ENCODE measurements at places on chromosomes 1 and 21. TPM values are rescaled to one million over a fixed set of nuclear protein-coding genes. Genes with fewer than 3 reads are reported as not detected.

DNA sequence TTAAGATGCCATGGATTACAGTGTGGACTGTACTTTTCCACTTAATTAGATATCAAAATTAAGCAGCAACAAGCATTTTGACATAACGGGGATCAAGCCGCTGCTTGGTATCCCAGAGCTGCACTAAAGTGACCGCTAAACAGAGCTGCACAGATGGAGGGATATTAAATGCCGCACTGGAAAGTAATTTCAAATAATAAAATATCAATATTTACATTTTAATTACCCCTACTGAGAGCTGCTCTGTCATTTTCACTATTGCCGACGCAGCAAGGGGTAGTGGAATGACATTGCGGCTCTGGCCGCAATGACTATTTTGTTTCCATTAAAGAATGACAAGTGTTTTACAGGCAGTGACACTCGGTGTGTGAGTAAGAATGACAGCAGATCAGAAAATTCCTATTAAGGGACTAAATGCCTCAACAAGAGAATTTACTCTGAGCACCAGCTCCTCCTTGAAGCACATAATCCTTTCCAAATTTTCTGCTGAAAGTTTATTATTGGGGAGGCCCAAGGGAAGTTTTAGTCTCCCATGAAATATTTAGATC, 109.1 kb upstream of the USH2A start:
- no peak for DNase-seq

GRCh38 chr1:226945858-226946245, 5.8 kb downstream of the COQ8A start:
- DNase-seq, result no peak

Gene CALML6
- polyA plus RNA-seq, result not detected

- DNase-seq, result no peak
Observed at GRCh38 chr1:2151252-2151651, 43.3 kb downstream of the FAAP20 start.

DNA sequence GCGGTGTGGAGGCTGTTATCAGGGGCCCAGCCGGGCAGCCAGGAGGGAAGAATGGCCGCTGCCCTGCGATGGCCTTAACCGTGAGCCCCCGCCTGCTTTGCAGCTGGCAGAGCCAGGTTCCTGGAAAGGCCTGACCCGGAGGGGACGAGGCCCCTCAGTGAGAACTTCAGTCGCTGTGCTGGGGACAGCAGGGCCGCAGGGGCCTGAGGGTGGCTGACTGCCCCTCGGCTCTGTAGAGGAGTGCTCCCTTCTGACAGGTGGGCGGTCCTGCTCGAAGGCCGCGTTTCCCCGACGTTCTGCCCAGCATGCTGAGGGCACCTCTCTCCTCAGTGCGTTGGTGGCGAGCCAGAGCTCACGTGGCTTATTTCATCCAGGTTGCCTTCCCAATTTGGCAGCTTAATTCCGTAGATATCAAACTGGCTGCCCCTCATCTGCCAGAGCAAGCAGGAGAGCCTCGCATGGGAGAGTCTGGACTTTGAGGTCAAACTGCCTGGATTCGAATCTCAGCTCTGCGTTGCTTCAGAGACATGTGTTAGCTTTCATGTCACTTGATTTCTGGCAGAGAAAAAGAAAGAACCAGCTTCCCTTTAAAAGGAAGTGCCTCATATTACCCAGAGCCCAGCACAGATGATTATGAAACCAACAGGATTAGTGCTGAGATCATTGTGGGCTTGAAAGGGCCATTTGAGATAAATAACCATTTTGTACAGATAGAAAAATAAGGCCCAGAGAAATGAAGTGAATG, 239.8 kb downstream of the SDCCAG8 start:
- DNase-seq, result no peak

Gene BARHL2
- polyA plus RNA-seq, result not detected

GRCh38 chr1:223887747-223888418, 42.1 kb upstream of the TP53BP2 start:
- peak; percentile 85 for DNase-seq

Gene AVPR1B
- not detected for polyA plus RNA-seq

DNA sequence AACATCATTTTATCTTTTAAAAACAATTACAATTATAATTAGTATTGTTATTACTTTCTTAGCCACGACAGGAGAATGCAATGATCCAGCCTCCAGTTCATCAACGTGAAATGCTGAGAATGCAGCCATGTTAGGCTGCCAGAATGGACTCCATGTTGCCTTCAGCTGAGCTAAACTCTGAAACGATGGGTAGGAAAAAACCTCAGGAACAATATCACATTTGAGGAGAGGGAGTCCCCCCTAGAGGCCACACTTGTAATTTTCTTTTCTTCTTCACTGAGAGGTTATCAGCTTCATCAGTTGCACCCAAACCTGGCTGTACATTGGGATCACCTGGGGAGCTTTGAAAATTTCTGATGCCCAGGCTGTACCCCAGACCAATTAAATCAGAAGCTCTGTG, 34.6 kb upstream of the DNAH14 start:
- DNase-seq, result no peak

DNA sequence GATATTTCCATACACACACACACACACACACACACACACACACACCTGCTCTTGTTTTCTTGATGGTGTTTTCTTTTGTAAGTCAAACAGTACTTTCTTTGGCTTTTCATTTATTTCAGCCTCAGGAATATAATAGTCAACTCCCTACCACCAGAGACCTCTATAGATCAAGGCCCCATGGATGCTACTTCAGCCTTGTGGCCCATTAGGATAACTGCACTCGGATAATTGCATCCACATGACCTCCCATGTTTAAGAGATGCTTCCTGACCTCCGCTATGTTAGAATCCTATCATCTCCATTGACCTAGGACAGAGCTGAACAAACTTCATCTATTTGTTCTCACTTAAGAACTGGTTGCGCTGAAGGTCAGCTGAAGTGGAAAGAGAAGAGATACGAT, 1094.0 kb upstream of the B3GALT2 start:
- DNase-seq, result no peak

Gene NMNAT2
- polyA plus RNA-seq, result 6.1 TPM

GRCh38 chr1:30410153-30410851, 313.1 kb downstream of the MATN1 start:
- DNase-seq, result no peak

Gene FCRL2
- 0.15 TPM for polyA plus RNA-seq

Gene OR2G6
- not detected for polyA plus RNA-seq

- no peak for DNase-seq
Observed at GRCh38 chr1:239282411-239282810, 104.0 kb upstream of the CHRM3 start.

Gene PPFIA4
- 2.6 TPM for polyA plus RNA-seq

Gene ARHGAP30
- 3.7 TPM for polyA plus RNA-seq

- peak; percentile 27 for DNase-seq
Observed at GRCh38 chr1:172727956-172728603, 69.2 kb downstream of the FASLG start.

DNA sequence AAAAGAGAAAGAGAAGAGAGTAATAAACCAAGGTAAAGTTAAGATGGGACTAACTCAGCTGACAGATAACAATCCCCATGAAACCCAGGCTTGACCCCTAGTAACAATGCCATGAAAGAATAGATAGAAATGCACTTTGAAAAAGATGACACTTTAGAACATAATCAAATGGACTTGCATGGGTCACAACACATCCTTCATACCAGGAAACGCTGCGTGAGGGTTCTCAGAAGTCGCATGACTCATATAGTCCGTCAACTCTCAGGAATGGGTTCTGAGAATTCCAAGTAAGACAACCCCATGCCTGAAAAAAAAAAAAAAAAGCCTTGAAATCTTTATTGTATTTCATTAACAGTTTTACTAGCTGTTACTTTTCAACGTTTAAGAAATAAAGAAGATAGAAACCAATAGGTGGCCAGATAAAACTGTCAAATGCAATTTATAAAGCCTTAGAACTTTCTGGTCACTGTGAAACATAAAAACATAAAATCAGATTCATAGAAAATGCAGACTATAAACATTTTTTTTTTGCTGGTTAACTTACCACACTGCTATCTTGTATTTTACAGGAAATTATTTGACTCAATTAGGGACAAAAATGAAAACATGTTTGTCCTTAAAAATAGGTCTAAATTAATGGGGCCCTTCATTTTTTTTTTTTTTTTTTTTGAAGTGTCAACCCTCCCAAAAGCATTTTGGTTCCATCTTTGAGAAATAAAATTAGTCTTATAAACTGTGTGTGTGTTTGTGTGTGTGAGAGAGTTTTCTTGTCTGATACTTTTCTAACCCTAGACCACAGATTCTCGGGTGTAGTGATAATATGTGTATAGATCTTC, 202.1 kb downstream of the NCAM2 start:
- DNase-seq, result peak; percentile 91

Gene C1orf74
- polyA plus RNA-seq, result 0.98 TPM

- no peak for DNase-seq
Observed at GRCh38 chr1:219374636-219375035, 201.0 kb downstream of the LYPLAL1 start.

Gene RIMKLA
- 0.35 TPM for polyA plus RNA-seq

GRCh38 chr1:18725231-18725895, 94.7 kb downstream of the PAX7 start:
- DNase-seq, result no peak

DNA sequence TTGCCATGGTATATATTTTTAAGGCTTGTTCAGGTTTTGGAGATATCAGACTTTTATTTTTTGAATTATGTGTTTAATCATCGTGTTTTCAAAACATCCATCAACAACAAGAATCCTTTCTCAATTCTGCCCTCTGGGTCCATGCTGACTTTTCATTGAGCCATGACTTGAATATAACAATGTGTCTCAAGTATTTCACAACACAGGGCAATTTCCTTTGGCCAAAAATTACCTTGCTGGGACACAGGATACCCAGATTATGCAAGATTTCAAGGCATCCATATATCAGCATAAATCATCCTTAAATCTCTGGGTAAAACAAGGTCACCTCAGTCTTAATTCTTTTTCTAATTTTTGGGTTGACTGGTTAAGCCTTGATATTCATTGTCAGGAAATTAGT, 411.2 kb upstream of the USP24 start:
- no peak for DNase-seq

Gene SMIM1
- 22.0 TPM for polyA plus RNA-seq

Gene LCE1F
- polyA plus RNA-seq, result not detected

- DNase-seq, result no peak
Observed at GRCh38 chr21:27058673-27059605, 92.1 kb upstream of the ADAMTS5 start.

Gene NECTIN4
- 0.10 TPM for polyA plus RNA-seq

Gene TLR5
- polyA plus RNA-seq, result 0.74 TPM
